ENCODE measurements at places on chromosomes 5 and 9.

DNA sequence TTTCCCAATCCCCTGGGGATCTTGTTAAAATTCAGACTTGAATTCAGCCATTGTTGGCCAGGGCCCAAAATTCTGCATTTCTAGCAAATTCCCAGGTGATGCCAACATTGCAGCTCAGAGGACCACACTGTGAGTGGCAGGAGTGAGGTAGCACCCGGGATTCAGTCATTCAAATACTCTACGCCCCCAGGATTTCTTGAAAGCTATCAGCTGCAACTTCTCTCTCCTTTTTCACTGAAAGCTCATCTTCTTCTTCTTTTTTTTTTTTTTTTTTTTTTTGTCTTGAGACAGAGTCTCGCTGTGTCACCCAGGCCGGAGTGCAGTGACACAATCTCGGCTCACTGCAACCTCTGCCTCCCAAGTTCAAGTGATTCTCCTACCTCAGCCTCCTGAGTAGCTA, 19.3 kb upstream of the ANKH start:
- no peak for DNase-seq

- no peak for DNase-seq
These were observed 38.9 kb downstream of the BICD2 start for GRCh38 chr9:92725766-92726165.

GRCh38 chr9:136899196-136899595, 12.9 kb downstream of the TRAF2 start:
- no peak for DNase-seq

- peak; percentile 69 for DNase-seq
These were observed 100.7 kb downstream of the CWC27 start for GRCh38 chr5:64869419-64869818.

- no peak for DNase-seq
These were observed 1850.0 kb upstream of the ACO1 start for GRCh38 chr9:30534455-30534854.

DNA sequence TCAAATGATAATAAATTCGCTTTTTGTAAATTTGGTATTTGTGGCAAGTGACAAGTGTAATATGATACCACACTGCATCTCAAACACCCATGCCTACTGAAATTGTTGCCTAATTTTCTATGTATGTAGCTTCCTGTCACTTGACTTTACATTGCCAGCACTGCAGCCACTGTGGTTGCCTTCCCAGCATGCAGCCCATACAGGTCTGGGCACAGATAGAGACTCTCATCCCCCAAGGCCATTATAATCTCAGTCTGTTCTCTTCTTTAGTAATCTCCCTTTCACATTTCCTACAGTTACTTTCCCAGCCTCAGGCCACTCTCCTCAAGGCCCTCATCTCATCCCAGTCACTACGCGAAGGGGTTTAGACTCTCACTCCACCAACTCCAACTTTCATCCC, 1200.6 kb downstream of the PTPRD start:
- no peak for DNase-seq

GRCh38 chr5:56429110-56429561, 196.0 kb upstream of the ANKRD55 start:
- DNase-seq: no peak
